ENCODE measurements at places on chromosomes 5 and 9. TPM values are rescaled to one million over a fixed set of nuclear protein-coding genes. Genes with fewer than 3 reads are reported as not detected.

DNA sequence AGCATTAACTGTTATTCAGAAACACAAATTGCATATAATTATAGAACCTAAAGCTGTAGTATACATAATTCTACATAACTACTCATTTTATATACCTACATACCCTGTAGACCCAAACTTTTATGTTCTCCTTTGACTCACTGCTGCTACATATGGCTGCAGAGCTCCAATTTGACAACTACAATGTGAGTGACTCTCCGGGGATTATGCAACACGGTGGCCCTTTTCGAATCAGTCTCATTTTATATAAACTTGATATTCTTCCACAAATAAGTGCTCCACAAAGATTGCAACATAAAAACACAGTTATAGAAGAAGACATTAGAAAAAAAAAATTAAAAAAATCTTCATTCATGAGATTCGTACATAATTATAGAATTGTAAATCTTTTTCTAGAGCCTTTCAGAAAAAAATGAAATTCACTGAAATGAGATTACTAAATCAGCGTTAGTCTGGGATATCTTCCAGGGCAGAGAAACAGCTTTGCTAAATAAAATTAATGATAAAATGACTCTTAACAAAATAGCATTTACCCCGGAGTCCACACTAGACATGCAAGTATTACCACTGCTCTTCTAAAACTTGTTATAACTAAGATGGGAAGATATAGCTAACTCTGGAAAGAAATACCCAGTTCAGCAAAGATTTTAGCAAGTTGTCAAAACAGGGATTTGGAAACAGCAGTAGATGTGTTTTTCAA is 52.6 kb downstream of the SRFBP1 start:
- peaks cover 10% of the 10 kb centered on the region for H3K36me3 ChIP-seq
- H3K27ac ChIP-seq = no peak overlapping the region
- no peak for DNase-seq
- H3K4me3 ChIP-seq = no peak overlapping the region
- no peaks in the 10 kb centered on the region for H3K27me3 ChIP-seq

DNA sequence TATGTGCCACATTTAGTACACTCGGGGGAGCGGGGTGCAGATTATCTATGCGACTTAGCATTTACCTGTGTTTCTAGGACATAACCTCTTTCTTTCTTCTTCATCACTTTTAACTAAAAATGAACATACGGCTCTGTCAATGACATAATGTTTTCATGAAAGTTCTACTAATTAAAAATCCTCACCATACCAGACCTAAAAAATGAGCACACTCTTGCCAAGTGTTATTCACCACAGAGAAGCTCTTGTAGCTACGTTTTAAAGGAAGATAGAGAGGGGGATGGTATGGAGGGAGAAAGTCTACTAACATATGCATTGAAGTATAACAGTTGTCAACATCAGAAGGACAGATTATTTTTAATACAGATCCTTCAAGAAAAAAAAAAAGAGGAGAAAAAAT is 1.6 kb downstream of the CDH10 start:
- H3K36me3 ChIP-seq = no peaks in the 10 kb centered on the region
- no peak overlapping the region for H3K27ac ChIP-seq
- no peaks in the 10 kb centered on the region for H3K4me1 ChIP-seq
- no peaks in the 10 kb centered on the region for H3K27me3 ChIP-seq
- no peak for DNase-seq

GRCh38 chr9:72043576-72043975 is 16.8 kb downstream of the C9orf57 start:
- no peak overlapping the region for H3K27ac ChIP-seq
- H3K4me1 ChIP-seq = peaks cover 4% of the 10 kb centered on the region
- no peak overlapping the region for H3K4me3 ChIP-seq
- peaks cover 6% of the 10 kb centered on the region for H3K27me3 ChIP-seq
- no peaks in the 10 kb centered on the region for H3K36me3 ChIP-seq

DNA sequence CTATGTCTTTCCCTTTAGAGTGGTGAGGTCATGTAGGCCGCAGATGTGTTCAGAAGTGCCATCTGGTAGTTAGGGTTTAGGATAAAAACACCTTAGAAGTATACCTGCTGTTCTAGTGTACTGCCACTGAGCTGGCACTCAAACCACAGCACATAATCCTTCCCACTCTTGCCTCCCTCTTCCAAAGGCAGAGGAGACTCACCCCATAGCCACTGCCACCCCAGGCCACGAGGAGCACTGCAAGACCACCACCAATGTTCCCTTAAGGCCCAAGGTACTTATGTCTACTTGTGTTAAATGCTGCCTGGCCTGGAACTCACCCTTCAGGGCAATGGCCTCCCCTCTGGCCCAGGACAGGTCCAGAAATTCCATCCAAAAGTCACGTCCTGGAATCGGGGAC is 379.5 kb upstream of the EDIL3 start:
- H3K4me3 ChIP-seq = no peak overlapping the region
- H3K4me1 ChIP-seq = no peaks in the 10 kb centered on the region
- no peak for DNase-seq
- no peaks in the 10 kb centered on the region for H3K27me3 ChIP-seq
- H3K36me3 ChIP-seq = no peaks in the 10 kb centered on the region
- H3K27ac ChIP-seq = no peak overlapping the region

- H3K4me3 ChIP-seq = no peak overlapping the region
- no peak overlapping the region for H3K27ac ChIP-seq
- peaks cover 32% of the 10 kb centered on the region for H3K36me3 ChIP-seq
- H3K27me3 ChIP-seq = no peaks in the 10 kb centered on the region
- no peaks in the 10 kb centered on the region for H3K4me1 ChIP-seq
Measured at GRCh38 chr5:72363166-72363802, 43.1 kb downstream of the PTCD2 start.

Gene CRAT
- 15.8 TPM for total RNA-seq

DNA sequence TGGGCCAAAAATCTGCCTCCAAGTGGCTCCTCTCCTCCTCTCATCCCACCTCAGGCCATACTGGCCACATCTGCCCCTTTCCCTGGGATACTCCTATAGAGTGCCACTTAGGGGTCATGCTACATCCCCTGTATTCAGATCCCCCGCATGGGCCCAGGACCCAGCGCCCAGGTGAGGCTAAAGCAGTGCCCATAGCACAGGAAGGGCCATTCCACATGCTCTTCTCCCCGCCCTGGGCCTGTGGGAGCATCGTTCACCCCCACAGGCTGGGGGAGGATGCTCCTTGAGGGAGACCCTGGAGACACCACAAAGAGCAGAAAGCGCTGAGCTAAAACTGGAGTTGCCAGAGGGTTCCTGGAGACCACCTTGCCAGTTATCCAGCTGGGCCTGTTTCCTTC is 52.5 kb upstream of the SLC25A51 start:
- no peak for DNase-seq
- no peak overlapping the region for H3K4me3 ChIP-seq
- H3K27me3 ChIP-seq = no peaks in the 10 kb centered on the region

Gene PCDHA6
- not detected for total RNA-seq

- no peaks in the 10 kb centered on the region for H3K36me3 ChIP-seq
- H3K4me1 ChIP-seq = peaks cover 19% of the 10 kb centered on the region
- H3K27me3 ChIP-seq = peaks cover 9% of the 10 kb centered on the region
- no peak overlapping the region for H3K27ac ChIP-seq
- no peak overlapping the region for H3K4me3 ChIP-seq
- no peak for DNase-seq
Measured at GRCh38 chr5:140628711-140629110, 4.3 kb downstream of the CD14 start.

- no peak overlapping the region for H3K27ac ChIP-seq
- H3K4me3 ChIP-seq = no peak overlapping the region
- H3K27me3 ChIP-seq = no peaks in the 10 kb centered on the region
- peaks cover 17% of the 10 kb centered on the region for H3K4me1 ChIP-seq
Measured at GRCh38 chr9:120864719-120865118, 12.3 kb downstream of the PHF19 start.

DNA sequence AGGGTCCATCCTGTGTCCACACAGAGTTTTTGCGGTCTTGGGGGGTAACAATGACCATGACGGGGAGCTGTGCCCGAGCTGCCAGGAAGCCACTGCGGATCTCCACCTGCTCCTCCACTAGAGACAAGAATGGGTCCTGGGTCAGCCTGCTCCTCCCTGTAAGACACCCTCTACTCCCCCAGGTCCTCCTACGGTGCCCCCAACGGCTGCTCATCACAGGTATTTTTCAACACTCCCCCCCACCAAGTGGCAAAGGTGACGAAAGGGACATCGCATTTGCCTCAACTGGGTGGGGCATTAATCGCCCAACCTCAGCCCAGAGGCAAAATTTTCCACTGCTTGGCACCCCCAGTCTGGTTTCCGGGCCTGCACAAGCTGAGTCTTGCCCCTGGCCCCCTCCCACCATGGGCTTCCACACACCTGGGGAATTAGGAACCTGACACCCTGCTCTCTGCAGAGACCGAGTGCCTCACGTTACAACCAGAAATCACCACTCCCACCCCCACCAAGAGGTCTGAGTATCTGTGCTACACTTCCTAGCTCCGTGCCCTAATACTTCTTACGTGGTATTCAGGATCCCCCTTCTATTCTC is 9.6 kb downstream of the NOL6 start:
- no peaks in the 10 kb centered on the region for H3K27me3 ChIP-seq
- H3K4me3 ChIP-seq = no peak overlapping the region
- no peak overlapping the region for H3K27ac ChIP-seq
- DNase-seq = no peak

DNA sequence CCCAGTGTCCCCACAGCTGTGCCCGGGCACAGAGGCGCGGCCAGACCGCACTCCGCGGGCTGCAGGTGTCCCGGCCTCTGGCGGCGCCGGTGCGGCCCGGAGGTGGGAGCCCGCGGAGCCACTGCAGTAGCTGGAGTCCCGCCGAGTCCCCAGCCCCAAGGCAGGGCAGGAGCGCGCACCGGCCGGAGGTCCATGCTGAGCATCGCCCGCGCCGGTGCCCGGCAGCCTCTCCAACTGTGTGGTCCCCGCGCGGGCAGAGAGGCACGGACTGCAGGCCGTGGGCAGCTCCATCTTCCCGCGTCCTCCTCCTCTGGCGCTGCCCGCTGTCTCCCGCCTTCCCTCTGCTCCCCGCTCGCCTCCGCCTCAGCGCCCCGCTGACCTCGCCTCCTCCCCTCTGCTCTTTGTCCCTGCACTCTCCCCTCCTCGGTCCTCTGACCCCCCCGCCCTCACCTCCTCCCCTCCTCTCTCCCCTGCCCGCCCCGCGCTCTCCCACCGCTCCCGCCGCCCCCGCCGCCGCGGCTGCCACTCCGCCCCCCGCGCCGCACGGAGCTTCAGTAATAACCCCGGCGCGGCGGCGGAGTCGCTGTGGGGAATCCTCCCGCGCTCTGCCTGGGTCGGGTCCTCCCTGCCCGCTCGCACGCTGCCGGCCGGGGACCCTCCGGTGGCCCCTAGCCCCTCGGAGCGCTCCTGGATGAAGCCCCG is at the start of gene ADAMTS16:
ADAMTS16 (plus strand) TSS at position 554 of the 702 bp plus-strand sequence; CDS start at position 692, 138 bp downstream.
- peaks cover 29% of the 10 kb centered on the region for H3K27me3 ChIP-seq
- H3K4me3 ChIP-seq = peak within 1 kb of the TSS; percentile 4
- H3K36me3 ChIP-seq = no peaks in the 10 kb centered on the region

Gene PPP3R2
- not detected for total RNA-seq

GRCh38 chr5:67246108-67246507 is 49.5 kb upstream of the CD180 start:
- no peaks in the 10 kb centered on the region for H3K36me3 ChIP-seq
- no peak overlapping the region for H3K4me3 ChIP-seq
- DNase-seq = no peak
- H3K4me1 ChIP-seq = peaks cover 8% of the 10 kb centered on the region
- H3K27ac ChIP-seq = no peak overlapping the region

Gene RASGEF1C
- total RNA-seq = not detected

Gene SLC12A7
- total RNA-seq = 12.6 TPM

- H3K27me3 ChIP-seq = no peaks in the 10 kb centered on the region
- H3K27ac ChIP-seq = no peak overlapping the region
- H3K4me1 ChIP-seq = no peaks in the 10 kb centered on the region
- no peak for DNase-seq
- no peak overlapping the region for H3K4me3 ChIP-seq
Measured at GRCh38 chr9:108241384-108242073, 614.3 kb downstream of the ACTL7B start.

Gene CLIC3
- not detected for total RNA-seq

Gene ANKRD20A1
- total RNA-seq = 0.62 TPM

Gene CDH9
- total RNA-seq = not detected

GRCh38 chr9:126328407-126328806 is 1.8 kb downstream of the MVB12B start:
- peaks cover 3% of the 10 kb centered on the region for H3K27me3 ChIP-seq
- no peak for DNase-seq
- peaks cover 6% of the 10 kb centered on the region for H3K4me1 ChIP-seq
- H3K27ac ChIP-seq = no peak overlapping the region

Gene IFNA2
- not detected for total RNA-seq

Gene HMCN2
- total RNA-seq = not detected

Gene OCLN
- 0.26 TPM for total RNA-seq

GRCh38 chr5:58505971-58506640 is 14.9 kb downstream of the GAPT start:
- no peaks in the 10 kb centered on the region for H3K36me3 ChIP-seq
- no peaks in the 10 kb centered on the region for H3K4me1 ChIP-seq
- no peak overlapping the region for H3K27ac ChIP-seq

Gene NOXA1
- total RNA-seq = 1.0 TPM

Gene ZFP2
- 0.26 TPM for total RNA-seq

Gene TNC
- 0.05 TPM for total RNA-seq

- peak overlapping the region; percentile 97 for H3K4me3 ChIP-seq
- no peaks in the 10 kb centered on the region for H3K27me3 ChIP-seq
- H3K36me3 ChIP-seq = peaks cover 22% of the 10 kb centered on the region
- peaks cover 38% of the 10 kb centered on the region for H3K4me1 ChIP-seq
- peak overlapping the region; percentile 97 for H3K27ac ChIP-seq
Measured at GRCh38 chr5:172984244-172984953, 828 bp downstream of the ATP6V0E1 start.

DNA sequence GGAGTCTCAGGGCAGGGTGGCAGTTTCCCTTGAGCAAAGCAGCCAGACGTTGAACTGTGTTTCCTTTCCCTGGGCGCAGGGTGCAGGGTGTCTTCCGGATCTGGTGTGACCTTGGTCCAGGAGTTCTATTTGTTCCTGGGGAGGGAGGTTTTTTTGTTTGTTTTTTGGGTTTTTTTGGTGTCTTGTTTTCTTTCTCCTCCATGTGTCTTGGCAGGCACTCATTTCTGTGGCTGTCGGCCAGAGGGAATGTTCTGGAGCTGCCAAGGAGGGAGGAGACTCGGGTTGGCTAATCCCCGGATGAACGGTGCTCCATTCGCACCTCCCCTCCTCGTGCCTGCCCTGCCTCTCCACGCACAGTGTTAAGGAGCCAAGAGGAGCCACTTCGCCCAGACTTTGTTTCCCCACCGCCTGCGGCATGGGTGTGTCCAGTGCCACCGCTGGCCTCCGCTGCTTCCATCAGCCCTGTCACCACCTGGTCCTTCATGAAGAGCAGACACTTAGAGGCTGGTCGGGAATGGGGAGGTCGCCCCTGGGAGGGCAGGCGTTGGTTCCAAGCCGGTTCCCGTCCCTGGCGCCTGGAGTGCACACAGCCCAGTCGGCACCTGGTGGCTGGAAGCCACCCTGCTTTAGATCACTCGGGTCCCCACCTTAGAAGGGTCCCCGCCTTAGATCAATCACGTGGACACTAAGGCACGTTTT is 3.5 kb upstream of the PHYHD1 start:
- H3K27me3 ChIP-seq = no peaks in the 10 kb centered on the region
- peaks cover 7% of the 10 kb centered on the region for H3K36me3 ChIP-seq
- no peak overlapping the region for H3K27ac ChIP-seq
- no peak for DNase-seq
- peaks cover 27% of the 10 kb centered on the region for H3K4me1 ChIP-seq

GRCh38 chr9:134626069-134626423 is 15.6 kb upstream of the COL5A1 start:
- no peaks in the 10 kb centered on the region for H3K36me3 ChIP-seq
- no peak for DNase-seq
- H3K27ac ChIP-seq = no peak overlapping the region
- no peaks in the 10 kb centered on the region for H3K4me1 ChIP-seq
- no peaks in the 10 kb centered on the region for H3K27me3 ChIP-seq
- H3K4me3 ChIP-seq = no peak overlapping the region

Gene TARS1
- total RNA-seq = 244 TPM

All from activated naive CD4-positive, alpha-beta T cell treated with anti-CD3 and anti-CD28 coated beads for 36 hours (primary cell).